Skin of body (tissue), 3 donors: ENCODE measurements at places on chromosomes 2 and 18.
A peak's percentile ranks its signal among the peaks of the same experiment; 100 is the strongest.

GRCh38 chr18:3663870-3664512 lies 214.0 kb downstream of the TGIF1 start:
- no peak for DNase-seq

DNA sequence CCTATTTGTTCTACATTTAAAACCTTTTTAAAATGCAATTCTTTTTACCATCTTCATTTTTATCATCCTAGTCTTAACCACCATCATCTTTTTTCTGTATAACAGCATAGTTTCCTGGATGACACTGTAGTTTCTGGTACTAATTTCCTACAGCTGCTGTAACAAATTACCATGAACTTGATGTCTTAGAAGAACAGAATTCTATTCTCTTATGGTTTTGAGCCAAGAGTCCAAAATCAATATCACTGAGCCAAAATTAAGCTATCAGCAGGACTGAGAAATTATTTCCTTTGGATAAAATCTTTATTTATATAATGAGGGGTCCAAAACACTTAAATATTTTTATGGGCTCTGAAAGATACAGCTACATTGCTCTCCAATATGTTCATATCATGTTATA lies 539.3 kb downstream of the METTL4 start:
- DNase-seq = peak; percentile 85

- no peak for DNase-seq
Observed at GRCh38 chr2:196415384-196415783, 224.1 kb upstream of the CCDC150 start.

DNA sequence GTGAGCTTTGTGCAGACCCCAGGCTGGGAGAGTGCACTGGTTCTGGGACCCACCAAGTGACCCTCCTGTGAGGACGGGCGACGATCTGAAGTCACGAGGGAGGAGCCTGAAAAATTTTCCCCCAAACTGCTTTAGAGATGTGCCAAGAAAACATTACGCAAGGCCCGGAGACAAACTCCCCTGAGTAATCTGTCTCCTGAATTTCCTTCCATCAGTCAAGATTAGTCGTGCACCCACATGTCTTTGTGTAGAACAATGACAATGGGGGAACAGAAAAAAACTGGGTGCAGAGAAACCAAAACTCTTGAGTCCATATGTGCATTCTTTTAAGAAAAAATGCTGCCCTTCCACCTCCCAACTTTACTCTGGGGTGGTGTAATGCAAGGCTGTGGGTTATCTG lies 12.6 kb upstream of the NCK2 start:
- no peak for DNase-seq

DNA sequence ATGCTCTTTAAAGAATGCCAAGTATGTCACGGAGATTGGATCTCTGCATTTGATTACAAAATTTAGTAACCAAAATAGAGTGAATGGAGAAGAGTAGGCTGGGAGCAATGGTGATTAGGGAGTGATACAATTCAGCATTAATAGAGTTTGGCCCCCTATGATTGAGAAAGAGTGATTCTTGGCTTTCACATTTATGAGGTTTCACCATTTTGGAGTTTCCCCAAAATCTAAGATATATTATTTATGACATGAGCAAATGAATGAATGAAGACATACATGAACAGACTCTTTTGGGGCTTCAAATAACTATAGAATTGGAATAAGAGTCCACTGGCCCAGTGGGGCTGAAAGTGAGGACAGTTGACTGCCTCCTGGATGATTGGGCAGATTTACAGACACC lies 255.2 kb downstream of the LPIN1 start:
- no peak for DNase-seq

DNA sequence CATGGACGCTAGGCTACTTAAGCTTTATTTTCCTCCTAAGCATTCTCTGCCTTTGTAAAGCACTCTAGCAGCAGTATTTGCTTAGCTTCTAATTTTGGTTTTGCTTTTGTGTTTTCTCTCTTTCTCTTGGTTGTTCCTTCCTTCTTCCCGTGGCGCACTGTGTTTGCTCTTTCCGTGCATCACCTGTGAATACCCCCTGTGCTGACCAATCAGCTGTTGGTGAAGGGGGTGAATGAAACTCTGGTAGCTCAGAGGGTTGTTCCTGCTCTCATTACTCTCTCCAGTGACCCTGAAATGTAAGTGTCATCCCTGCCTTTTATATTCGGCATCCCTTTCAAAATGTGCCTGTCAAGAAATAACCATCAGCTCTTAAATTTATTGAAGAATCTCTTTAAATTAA lies 45.5 kb upstream of the TNFRSF11A start:
- DNase-seq = no peak

GRCh38 chr2:205837663-205838062 lies 155.4 kb downstream of the NRP2 start:
- DNase-seq = no peak

- no peak for DNase-seq
Observed at GRCh38 chr2:229715895-229716507, 1.6 kb upstream of the DNER start.

GRCh38 chr2:6362671-6363450 lies 502.8 kb downstream of the CMPK2 start:
- no peak for DNase-seq

DNA sequence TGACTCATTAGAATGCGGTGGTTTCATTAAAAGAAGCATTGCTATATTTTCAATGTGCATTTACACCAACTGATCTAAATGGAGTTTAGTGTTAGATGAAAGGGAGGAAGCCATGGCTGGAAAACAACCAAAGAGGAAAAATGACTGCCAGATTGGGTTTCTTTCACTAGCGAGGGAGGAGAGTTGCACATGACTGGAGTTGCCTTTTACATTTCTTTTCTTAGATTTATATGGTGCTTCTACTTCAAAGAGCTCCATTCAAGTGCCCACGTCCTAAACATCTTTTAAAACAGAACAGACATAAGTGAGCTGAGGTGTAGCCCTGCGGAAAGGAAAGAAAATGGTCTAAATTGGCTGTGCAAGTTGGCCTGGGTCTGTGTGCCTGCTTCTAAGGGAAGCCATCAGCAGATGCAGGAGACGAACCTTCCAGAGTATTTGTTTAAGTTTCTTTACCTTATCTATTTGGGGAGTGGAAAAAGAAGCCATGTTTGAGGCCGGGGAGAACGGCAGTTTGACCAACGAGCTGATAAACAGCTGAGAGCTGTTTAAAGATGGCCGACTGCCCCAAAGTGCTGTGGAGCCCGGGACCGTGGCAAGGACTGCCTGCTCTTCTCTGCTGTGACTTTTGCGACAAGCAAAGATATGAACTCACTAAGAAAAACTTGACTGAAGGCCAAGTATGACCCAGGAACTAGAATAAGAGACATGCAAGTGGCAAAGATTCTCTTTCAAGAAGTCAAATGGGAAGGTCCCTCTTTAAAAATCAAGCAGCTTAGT lies 327.0 kb downstream of the ZNF516 start:
- no peak for DNase-seq

- DNase-seq = no peak
Observed at GRCh38 chr2:171173087-171173486, 12.4 kb upstream of the TLK1 start.

GRCh38 chr18:3524706-3525105 lies 74.7 kb downstream of the TGIF1 start:
- no peak for DNase-seq

DNA sequence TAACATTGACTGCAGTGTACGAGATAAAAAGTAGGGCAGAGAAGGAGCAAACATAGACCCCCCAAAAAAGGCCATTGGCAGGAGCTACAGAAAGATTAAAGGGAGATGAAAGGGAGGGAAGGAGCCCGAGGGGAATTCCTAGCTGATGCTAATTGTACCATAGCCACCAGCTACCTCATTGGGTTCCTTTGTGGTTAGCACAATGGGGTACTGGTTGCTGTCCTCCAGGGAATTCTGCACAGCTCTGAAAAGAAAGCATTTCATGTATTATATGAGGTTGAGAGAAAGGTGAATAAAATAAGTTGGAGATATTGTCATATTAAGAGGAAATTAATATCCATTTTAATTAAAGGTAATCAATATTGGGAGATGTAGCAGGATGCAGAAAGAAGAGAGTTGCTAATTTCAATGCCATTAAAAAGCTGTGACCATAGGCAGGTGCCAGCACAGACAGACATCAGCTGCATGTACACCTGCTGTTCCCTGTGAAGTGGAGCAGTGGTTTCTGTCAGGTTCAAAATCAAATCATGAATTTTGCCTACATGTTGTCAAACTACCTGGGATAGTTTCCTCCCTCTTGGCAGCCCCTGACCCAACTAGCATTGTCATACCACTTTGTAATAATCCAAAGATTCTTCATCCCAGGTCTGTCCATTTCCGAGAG lies 185.4 kb upstream of the DLGAP1 start:
- DNase-seq = no peak

- no peak for DNase-seq
Observed at GRCh38 chr2:138486363-138487198, 15.0 kb upstream of the SPOPL start.

DNA sequence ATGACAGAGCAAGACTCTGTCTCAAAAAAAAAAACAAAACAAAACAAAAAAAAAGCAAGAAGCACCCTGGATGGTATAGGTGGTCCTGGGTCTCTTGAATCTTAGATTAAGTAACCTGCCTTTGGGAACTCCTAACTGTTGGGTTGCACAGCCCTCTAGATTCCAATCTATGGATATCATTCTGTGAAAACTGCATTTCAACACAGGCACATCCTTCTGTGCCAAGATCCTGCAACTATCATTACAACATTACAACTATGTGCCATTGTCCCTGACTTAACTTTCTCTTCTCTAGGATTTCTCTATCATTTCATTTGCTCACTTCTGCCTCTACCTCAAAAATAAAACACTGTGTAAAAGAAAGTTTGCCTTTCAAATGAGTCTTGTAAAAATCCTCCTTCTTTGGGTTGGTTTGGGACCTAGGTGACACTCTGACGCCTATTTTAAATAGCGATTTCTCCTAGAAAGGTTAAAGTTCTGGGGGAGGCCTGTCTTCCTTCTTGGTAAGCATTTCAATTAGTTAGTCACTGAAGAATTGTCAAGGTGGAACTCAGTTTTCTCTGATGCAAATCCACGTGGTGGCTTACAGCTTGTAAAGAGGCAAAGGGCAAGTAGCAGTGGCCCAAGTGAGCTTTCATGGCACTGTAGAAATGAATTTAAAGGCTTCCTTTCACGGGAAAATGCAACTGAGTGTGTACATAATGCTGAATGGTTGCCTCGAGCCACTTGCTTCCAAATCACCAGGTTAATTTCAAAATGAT lies 9.2 kb downstream of the LGALSL start:
- DNase-seq = no peak

GRCh38 chr18:77304268-77304667 lies 54.6 kb downstream of the GALR1 start:
- no peak for DNase-seq

DNA sequence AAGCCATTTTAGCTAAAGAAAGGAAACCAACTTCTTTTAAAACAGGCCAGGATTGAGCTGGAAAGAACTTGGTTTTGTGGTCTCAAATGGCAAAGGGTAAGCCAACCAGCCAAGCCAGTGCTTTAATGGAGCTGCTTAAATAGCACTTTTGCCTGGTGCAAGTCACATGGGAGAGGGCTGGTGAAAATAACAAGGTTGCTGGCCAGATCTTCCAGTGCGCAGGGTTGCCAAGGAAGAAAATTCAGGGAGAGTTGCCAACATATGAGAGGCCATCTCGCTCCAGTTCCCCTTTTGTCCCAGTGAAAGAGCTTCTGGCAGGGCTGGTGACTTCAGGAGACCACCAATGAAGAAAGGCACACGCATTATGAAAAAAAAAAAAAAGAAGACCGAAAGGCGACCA lies 57.3 kb downstream of the IRS1 start:
- no peak for DNase-seq

DNA sequence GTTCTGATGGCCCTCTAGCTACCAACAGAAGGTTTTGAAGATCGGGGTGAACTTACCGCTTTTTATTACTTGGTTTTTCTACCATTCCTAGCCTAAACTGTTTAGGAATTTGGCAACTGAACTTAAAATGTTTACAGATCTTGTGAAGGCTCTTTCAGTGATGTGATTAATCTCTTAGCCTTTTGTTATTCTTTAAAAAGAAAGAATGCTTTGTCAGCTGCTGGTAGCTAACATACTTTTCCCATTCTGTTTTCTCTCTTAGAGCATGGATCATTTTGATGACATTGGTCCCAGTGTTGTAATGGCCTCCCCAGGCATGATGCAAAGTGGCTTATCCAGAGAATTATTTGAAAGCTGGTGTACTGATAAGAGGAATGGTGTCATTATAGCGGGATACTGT lies 18.1 kb downstream of the CPSF3 start:
- DNase-seq = no peak

DNA sequence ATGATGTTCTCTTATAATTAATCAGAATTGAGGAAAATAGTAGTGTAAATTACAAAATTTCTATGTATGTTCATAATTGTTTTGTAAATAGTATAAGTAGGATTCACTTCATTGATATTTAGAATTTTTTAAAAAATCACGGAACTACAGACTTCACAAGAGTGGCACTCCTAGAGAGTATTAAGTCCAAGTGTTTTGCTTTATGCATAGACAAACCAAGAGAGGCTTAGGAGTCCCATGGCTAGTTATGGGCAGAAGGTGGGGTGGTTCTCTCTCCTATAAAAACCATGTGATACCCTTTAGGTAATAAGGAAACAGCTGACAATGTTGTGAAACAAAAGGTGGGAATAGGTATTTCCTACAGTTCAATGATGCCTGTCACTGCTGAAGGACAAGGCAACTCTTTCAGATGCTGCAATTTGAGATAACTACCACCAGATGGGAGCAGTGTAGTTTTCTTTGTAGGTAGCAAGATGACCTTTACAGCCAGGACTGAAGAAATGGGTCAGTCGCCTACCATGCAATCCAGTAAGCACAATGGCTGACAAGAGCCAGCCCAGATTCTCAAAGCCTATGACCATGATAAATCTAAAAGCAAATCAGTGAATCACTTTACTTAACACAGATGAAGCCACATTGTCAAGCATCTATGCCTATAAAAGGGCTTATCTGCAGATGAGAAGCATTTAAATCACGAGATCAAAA lies 83.9 kb downstream of the AAK1 start:
- DNase-seq = no peak

DNA sequence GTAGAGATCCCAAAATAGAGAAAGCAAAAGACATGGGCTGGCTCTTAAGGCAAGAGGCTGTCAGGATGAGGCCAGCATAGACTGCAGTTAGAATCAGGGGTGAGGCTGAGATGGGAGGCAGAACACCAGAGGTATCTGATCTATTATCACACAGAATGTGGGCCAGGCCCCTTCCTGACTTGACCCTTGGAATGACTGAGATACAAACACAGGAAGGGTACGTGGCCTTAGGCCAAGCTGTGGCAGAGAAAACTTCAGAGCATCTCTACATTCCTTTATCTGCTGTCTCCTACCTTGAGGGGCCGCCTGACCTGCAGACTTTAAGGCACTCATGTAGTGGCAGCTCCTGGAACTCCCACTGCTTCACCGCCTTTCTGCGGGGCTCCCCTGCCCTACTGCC lies 28.4 kb downstream of the TMEM17 start:
- no peak for DNase-seq

DNA sequence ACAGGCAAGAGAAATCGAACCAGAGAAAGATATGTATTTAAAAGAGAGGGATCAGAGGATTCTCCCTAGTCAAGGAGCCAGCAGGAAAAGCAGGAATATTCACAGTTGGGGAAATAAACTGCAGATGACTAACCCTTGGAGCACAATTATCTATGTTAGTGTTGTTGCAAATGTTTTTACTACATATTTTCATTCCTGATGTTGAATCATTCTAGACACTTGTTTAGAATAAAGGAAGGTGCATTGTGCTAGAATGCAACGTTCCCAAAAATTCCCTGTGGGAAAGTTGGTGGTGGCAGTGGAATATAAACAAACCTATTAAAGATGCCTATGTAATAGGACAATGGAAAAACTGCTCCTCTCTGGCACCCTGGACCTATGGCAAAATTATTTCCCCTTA lies 63.3 kb downstream of the DTNA start:
- no peak for DNase-seq

GRCh38 chr18:41038071-41038470 lies 917.0 kb upstream of the PIK3C3 start:
- no peak for DNase-seq

- no peak for DNase-seq
Observed at GRCh38 chr2:2830576-2830975, 499.5 kb upstream of the MYT1L start.
